ENCODE measurements at places on chromosomes 12 and 14.

- DNase-seq = no peak
Observed at GRCh38 chr14:34256223-34256622, 205.8 kb downstream of the SPTSSA start.

- no peak for DNase-seq
Observed at GRCh38 chr12:25764409-25764808, 194.1 kb upstream of the RASSF8 start.

- DNase-seq = no peak
Observed at GRCh38 chr14:56989359-56989758, 179.1 kb upstream of the OTX2 start.

DNA sequence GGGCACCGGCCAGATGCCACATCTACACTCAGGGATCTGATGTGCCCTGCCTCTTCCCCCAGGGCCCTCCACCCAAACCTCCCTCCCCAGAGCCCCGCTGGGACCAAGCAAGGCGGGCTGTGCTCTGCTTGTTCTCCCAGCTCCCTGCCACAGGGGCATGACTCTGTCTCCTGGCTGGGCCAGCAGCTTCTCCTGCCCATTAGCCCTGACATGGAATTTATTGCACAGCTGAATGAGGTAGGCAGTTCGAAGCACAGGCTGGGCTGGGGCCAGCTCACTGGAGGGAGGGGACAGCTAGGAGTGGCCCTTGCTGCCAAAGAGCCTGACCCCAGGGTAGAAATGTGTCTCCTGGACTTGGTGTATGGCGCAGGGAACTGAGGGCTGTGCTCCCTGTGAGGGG is 42.4 kb downstream of the ARL6IP4 start:
- DNase-seq = no peak

DNA sequence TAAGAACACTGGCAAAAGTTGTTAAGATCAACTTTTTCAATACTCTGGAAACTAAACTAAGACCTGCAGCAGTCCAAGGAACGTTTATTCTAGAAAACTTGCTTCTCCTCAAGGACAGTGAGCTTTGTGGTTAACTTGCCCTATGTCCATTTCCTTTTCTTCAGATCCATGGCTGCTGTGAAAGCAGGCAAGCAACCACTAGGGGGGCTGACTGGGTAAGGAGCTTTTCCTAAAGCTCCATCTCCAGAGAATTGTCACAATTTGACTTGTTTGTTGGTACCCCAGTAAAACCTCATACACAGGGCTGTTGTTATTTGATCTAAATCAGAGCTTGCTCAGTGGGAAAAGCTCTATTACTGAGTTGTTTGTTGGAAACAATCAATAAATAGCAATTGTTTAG is 10.1 kb upstream of the RPL10L start:
- no peak for DNase-seq

DNA sequence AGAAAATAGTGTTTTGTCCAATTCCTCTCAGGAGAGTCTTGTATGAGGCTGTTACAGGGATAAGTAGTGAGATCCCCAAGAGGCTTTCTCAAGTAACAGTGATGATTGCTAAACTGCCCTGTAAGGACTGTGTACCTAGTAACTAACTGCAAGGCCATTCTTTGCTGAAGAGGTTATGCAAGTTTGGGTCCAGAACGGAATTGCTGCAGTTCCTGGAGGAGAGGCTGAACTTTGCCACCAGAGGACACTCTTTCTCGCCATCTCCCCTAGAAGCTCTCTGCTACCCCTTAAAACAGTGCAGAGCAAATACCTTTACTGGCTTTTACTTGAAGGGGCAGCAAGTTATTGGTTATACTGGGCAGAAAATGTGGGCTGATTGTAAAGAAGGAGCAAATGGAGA is 180.0 kb downstream of the RBM19 start:
- DNase-seq = no peak

GRCh38 chr14:49950275-49951228 is 57.7 kb downstream of the ARF6 start:
- DNase-seq = no peak

- no peak for DNase-seq
Observed at GRCh38 chr14:95507174-95507573, 9.3 kb downstream of the SYNE3 start.

DNA sequence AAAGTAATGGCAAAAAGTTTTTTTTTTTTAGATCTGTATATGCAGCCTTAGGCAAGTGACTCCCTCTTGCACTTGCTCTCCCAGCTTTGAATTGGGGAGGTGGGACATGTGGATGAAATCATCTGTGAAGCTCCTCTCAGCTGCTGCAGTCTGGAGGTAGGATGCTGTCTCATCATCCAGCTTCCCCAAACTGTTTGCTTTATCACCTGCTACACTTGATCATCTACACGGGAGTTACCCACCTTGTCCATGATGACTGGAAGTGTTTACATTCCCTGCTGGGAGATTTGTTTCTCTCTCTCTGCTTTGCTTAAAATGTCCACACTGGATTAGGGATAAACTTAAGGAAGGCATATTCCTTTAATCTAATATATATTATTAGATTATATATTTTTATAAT is 8.5 kb upstream of the FGF23 start:
- DNase-seq = no peak

- DNase-seq = no peak
Observed at GRCh38 chr14:101683365-101683764, 78.1 kb upstream of the PPP2R5C start.

DNA sequence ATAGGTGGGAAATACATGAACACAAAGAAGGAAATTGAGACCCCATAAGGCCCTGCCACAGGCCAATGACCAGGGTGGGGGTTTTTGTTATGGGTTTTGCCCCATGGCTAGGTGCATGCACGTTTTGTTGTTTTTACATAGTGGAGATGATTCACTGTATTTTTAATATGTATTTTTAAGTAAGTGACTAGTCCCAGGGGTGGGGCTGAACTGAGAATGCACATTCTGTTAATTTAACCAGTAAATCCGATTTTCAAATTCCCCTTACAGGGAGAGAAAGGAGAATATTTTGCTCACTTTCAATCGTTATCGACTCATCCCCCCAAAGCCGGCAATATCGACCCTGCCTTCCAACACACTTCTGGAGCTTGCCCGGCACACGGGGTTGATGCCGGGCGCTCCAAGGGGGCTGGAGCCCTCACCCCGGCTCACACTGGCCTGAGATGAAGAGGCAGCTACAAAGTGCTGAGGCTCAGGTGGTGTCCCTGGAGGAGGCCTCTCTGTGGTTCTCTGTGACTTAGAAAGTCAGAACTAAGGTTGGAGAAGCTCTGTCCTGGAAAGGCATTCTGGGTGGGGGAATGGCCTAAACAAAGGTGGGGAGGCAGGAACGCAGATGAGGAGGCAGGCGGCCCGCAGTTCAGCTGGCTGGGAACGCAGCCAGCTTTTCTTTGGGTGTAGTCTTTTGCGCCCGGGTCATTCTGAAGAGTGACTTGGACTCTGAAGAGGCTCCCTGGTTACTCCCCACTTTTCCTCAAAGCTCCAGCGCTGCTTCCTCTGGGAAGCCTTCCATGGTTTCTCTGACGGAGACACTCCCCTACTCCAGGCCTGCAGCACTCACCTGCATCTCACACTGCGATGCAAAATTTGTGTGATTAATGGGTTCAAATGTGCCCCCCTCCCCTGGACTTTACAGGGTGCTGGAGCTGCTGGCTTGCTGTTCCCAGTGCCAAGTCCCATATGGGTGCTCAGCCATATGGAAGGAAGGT is 50.7 kb upstream of the DLK1 start:
- no peak for DNase-seq

DNA sequence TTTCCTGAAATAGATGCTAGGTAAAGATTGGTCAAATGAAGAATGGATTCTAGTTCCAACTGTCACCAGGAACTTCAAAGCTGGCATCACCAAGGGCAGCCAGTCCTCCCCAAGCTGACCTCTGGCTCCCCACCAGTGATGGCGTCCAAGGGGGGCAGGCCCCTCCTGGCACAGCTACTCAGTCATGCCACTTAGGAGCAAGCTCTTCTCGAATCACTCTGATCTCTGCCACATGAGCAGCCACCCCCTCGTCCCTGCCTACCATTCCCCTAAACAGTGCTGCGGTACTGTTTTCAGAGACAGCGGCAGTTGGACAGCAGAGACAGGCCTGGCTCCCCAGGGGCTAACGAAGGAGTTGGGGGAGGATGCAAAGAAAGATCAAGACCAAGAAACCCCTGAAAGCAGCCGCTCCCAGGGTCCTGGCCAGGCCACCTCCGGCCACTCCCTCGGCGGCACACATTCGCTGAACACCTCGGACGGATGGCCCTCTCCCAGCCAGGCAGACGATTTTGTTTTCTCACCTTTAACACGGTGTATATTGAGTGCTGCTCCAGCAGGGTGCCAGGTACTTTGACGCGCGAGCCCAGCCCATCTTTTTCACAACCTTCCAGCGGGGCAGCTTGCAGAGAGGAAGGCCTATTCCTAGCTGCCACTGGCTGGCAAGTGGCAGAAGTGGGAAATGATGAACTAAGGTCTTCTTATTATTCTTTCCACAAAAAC is 47.4 kb downstream of the ARL6IP4 start:
- no peak for DNase-seq

DNA sequence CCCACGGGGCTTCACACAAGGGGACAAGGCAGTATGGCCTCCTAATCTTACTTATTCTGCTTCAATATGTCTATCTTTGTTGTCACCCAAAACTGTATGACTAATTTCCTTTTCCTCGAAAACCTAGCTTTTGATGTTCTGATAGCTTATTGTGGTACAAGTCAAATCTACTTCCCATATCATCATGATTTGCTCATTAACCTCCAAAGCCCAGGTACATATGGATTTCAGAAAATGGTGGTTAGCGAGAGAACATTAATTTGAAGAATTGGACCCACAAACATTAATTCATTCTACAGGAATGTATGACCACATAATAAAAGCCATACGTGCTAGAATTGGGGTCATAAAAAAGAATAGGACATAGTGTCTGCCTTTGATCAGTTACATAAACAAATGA is 412.5 kb downstream of the CCDC91 start:
- DNase-seq = no peak

DNA sequence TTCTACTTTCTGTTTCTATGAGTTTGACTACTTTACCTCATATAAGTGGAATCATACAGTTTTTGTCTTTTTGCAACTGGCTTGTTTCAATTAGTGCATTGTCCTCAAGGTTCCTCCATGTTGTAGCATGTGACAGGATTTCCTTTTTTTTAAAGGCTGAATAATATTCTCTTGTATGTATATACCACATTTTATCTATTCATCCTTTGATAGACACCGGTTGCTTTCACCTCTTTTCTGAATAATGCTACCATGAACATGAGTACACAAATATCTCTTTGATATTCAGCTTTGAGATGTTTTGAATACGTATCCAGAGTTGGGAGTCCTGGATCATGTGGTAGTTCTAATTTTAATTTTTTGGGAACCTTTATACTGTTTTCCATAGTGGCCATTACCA is 65.4 kb downstream of the SPATS2 start:
- DNase-seq = no peak

Data from HuH-7.5 (cell line).